ENCODE measurements at places on chromosomes 13 and 19.

GRCh38 chr19:10549733-10550132 is 6.0 kb downstream of the ATG4D start:
- DNase-seq, result no peak

GRCh38 chr13:88189728-88190127 is 518.6 kb downstream of the SLITRK5 start:
- DNase-seq, result no peak

DNA sequence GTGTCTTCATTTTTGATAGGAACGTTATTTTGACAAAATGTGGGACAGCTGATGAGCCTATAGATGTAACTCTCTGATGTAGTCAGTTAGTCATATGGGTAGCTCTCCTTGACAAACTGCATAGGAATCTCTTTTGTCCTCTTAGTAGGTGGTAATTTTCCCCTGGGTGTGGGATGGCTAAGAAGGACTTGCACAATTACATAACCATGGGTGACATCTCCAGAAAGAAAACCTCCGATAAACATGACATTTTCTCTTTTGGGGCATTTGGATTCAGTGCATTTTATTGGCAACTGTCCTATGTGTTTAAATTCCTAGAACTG is 41.8 kb downstream of the IGFL3 start:
- no peak for DNase-seq

DNA sequence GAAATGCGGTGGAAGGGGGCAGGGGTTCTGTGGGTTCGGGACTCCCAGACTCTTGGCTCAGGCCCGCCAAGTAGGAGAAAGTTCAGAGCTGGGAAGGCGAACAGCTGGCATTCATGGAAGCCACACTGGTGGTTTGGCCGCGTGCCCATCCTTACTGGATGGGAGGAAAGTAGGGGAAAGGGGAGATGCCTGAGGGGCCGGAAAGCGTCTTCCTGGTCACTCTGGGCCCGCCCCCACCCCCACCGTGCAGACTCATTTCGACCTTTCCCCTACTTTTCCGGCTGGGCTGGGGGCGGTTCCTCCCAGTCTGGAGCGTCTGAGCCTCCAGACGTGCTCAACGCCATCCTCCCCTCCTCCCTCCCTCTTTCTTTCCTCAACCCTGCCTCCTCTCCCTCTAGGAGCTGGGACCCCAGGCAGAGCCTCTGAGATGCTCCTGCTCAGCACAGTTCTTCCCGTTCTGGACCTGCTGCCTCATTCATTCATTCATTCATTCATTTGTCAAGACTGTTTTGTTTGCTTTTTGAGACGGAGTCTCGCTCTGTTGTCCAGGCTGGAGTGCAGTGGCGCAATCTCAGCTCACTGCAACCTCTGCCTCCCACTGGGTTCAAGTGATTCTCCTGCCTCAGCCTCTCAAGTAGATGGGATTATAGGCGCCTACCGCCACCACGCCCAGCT is 3.5 kb downstream of the ANGPTL4 start:
- DNase-seq, result no peak

GRCh38 chr19:31535691-31536460 is 186.6 kb upstream of the TSHZ3 start:
- DNase-seq, result no peak

DNA sequence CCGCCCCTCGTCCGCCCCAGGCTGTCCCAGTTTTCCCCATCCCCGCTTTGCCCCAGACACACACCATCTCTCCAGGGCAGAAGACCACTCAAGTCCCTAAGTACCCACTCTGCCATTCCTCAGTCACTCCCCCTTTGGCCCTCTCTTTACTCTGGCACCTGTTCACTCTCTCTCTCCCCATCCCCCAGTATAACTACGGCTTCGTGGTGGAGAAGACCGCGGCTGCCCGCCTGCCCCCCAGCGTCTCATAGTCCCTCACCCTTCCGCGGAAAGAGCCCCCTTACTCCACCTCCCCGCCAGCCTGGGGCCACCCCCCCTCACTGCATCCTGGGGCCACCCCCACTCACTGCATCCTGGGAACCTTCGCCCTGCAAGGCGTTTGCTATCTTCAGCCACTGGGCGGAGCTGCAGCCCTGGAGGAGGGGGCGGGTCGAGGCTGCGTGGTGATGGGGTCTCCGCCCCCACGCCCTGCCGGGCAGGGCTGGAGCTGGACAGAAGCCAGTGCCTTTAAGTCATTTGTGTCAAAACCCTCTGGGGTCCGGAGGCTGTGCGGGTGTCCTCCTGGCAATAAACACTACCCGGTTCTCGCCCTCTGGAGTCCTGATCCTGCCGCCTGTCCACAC is 5.0 kb downstream of the MVB12A start:
- peak; percentile 25 for DNase-seq

GRCh38 chr13:74191410-74191809 is 57.2 kb upstream of the KLF12 start:
- no peak for DNase-seq

- no peak for DNase-seq
These were observed 38.0 kb downstream of the PHF11 start for GRCh38 chr13:49533591-49534269.

DNA sequence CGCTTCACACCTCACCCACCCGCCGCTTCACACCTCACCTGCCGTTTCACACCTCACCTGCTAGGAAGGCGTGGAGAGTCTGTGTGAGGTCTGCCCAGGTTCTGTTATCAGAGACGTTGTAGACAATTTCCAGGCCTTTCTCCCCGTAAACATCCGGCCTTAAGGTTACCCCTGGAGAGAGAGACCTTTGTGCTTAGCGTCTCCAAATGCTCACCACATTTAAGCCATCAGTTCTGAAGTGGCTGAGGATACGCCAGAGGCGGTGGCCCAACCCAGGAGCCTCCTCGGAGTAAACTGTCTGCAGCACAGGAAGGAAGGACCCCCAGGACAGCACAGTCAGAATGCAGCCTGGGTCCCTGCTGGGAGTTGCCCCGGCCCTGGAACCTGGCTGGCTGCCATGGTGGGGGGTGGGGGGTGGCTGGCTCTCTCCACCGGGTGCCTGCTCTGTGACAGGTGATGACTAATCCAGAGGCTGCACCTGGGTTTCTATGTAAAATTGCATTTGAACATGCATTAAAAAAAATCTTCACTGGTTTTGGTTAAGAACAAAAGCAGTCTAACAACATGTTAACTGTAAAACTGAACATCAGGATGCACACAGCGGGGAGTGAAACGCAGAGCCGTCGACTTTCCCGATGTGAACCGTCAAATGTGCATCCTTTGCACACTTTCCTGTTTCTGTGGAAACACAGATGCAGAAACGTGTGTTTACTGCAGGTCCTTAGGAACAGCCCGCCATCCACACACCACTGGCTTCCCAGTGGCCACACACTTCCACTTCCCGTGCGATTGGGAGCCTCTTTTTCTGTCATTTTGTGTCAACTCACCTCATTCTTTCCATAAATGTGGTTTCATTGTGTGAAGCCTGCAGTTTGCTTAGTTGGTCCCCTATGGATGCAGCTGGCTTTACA is 4.5 kb downstream of the ATP4B start:
- DNase-seq, result no peak

DNA sequence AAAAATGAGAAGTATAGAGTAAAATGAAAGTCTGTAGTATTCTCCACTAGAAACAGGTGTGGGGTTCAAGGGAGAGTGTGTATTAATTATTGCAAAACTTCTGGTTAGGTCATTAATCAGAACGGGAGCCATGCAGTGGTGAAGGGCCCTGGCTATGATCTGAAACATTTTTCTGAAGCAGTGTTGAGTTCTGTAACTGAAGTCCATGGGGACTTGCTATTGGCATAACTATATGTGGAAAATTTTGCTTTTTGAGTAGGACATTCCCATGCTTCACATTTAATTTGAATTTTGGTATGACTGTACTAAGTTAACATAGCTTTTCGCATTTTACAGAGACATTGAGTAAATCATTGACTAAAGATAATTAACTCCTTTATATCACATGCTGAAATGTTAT is 67.5 kb downstream of the LRCH1 start:
- DNase-seq, result no peak

GRCh38 chr13:51768378-51768921 is 35.5 kb downstream of the DHRS12 start:
- no peak for DNase-seq

DNA sequence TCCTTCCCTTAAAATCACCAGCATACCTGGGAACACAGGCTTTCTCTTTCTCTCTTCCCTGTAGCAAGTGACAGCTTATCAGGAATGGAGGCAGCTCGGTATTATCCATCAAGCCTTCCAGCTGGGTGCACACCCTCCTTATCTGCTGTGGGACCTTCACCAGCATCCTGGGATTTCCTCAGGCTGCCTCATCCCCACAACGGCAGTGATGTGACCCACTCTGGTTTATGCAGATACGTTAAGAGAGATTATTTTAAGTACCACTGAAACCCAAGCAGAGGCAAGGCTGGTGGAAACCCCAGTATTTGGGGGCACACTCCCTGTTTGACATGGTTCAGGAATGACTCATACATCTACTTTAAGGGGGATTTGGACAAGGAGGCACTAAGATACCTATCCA is 192.1 kb downstream of the TM9SF2 start:
- no peak for DNase-seq

GRCh38 chr13:51764184-51765141 is 39.5 kb downstream of the DHRS12 start:
- DNase-seq, result peak; percentile 6

DNA sequence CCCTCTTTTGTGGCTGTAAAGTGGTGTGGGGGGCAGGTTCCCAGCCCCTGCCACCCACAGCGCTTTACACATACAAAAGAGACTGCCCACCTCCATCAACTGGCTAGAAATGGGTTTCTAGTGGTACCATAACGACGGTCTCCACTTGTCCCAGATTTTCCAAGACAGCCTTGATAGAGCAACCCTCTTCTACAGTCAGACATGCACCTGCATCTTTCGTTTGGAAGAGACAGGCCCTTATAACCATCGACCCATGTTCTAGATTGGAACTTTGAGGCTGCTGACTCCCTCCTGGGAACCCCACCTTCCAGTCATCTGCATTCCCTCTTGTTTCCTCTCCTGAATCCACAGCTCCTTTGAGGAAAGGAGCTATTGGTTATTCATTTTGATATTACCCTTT is 63.1 kb downstream of the GSX1 start:
- DNase-seq, result no peak

- no peak for DNase-seq
These were observed 342.8 kb downstream of the DACH1 start for GRCh38 chr13:71524245-71524612.

GRCh38 chr13:50015750-50016149 is 506 bp downstream of the KCNRG start:
- DNase-seq, result no peak

DNA sequence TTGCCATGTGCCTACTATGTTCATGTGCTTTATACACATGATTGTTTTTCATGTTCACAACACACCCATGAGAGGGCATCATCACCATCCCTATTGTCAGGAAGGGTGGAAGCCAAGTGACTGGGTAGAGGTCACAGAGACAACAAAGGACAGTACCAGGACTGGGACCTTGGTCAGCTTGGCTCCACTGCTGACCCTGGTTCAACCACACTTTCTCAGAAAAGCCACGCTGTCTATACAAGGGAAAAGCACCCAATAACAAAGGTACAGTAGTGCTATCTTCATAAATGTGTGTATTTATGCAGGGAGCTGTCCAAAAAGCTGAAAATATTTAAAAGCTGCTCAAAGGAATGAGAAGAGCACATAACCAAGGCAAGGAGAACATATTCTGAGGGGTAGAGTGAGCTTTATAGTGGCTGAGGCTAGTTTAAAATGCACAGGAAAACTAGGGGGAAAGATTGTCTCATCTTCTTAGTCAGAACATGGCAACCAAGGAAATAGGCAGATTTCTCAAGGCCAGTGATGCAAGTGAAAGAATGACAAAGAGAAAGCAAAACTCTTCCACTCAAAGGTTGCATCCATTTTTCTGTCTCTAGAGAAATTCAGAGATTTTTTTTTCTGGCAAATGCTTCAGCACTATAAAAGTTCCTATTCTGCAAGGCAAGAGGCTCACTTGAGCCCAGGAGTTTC is 415.0 kb downstream of the FOXO1 start:
- no peak for DNase-seq

DNA sequence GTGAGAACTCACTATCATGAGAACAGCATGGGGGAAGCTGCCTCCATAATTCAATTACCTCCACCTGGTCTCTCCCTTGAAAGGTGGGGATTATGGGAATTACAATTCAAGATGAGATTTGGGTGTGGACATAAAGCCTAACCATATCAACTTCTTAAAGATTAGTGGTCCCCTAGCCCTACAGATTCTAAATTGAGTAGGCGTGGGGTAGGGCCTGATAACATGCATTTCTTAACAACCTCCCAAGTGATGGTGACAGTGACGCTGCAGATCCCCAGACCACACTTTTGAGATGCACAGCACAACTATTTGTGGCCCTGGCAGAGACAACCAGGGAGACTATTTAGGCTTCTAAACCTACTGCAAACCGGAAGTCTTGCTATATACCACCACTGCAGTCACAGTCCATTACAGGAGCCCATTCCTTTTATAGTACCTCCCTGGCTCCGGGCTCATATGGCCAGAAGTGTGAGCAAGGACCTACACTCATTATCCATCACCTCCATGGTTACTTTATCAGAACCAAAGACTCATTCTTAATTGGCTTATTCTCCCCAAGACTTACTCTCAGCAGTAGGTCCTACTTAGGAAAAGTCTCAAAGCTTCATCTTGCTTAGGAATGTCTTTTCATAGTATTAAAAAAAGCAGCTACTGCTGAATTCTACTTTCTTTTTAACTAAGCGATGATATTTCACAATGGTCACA is 2.1 kb upstream of the DPY19L3 start:
- DNase-seq, result no peak

DNA sequence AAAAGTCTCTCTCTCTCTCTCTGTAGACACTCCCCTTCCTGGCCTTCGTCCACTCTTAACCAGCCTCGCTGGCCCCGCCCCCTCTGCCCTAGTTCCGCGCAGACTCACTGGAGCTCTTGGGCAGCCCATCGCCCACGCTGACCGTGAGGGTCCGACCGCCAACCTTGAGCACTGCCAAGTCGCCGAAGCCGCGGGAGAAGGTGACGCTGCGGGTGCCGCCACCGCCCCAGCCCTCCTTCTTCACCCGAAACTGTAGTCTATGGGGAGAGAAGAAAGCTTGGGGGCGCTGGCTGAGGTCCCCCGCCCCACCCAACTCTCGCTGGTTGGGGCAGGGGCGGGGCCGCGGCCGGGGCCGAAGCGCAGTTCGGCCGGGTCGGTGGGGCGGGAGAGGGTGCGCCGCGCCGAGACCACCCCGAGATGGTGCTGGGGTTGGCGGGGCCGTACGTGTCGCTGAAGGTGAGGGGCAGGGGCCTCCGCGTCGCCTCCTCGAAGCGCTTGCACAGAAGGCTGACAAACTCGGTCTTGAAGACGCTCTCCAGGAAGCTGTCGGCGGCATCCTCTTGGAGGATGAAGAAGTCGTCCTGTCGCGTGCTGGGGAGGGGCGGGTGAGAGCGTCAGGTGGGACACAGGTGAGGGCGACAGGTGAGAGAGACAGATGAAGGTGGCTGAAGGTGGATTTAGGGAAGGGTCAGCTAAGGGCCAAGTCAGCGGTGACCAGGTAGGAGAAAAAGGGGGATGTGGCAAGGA is 12.6 kb upstream of the ZNF414 start:
- DNase-seq, result no peak
